ENCODE measurements at places on chromosomes 2 and 18. TPM values are rescaled to one million over a fixed set of nuclear protein-coding genes. Genes with fewer than 3 reads are reported as not detected.

DNA sequence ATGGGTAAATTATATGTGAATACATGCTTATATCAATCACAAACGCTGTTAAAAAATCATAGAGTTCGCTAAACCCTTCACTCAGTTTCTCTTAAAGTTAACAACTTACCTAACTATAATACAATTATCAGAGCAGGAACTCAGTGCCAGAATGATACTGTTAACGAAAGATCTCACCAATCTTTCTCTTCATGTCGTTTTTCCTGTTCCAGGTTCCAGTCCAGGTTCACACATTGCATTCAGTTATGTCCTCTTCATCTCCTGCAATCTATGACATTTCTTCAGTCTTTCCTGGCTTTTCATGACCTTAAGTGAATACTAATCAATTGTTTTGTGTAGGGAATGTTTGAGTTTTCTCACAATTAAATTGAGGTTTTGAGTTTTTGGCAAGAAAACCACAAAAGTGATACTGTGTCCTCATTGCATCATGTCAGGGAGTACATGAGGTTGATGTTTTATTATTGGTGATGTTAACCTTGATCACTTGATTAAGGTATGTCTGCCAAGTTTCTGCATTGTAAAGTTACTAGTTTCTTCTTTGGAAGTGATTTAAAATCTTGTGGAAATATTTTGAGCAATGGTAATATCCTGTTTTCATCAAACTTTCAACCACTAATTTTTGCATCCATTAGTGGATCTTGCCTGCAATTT, 131.9 kb downstream of the ESCO1 start:
- no peak overlapping the region for H3K27ac ChIP-seq
- H3K4me1 ChIP-seq: no peaks in the 10 kb centered on the region
- no peak overlapping the region for H3K4me3 ChIP-seq
- H3K27me3 ChIP-seq: peaks cover 30% of the 10 kb centered on the region

DNA sequence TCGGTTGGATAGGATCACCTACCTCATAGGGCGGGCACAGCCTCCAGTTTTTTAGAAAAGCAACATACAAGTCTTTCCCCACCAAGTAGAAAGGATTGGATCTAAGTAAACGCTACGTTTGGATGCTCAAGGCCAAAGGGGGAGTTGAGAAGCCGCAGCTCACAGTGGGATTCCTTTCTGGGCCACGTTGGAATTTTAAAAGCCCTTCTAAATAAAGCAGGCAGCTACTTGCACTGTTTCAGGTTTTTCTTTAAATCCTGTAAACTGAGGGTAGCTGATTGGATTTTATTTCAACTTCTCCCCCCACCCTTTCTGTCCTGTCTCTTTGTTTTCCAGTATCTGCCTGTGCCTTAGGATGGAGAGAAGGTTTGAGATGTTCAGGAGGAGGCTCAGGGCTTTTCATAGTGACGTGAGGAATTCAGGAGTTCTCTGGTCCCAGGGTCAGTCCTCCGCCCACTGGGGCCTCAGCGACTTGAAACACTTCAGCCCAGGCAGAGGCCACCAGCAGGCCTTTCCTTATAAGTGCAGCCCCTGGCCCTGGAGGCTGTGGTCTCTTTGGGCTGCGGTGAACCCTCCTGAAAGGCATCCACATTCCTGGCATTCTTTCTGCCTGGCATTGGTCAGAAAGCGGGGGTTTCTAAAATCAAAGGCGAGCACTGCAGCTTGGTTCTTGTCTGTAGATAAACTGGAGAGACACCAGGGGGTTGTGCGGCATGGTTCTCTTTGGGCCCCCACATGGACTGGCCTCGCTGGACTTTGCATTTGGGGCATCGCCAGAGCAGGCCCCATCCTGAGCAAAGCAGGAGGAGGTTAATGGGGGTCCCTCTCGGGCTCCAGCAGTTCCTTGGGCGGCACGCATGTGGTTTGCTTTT, 44.5 kb downstream of the SH3BP4 start:
- H3K4me3 ChIP-seq: no peak overlapping the region
- no peak overlapping the region for H3K27ac ChIP-seq
- no peaks in the 10 kb centered on the region for H3K36me3 ChIP-seq
- no peak for DNase-seq
- no peaks in the 10 kb centered on the region for H3K4me1 ChIP-seq

DNA sequence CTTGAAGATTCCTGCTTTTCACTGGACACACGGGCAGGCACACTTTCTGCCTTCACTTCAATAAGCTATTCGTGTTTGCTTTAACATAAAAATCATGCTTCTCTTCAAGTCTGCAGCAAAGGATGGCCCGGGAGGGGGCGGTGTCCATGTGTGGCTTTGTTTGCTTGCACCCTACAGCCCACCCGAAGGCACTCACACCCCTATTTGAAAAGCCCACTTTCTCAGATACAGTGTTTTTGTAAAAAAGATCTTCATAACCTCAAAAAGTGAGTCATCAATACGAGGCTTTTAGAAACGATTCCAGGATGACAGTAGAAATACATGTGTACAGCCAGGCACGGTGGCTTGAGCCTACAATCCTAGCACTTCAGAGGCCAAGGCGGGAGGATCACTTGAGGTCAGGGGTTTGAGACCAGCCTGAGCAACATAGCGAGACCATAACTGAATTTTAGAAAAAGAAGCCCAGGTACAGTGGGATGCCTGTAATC, 36.5 kb upstream of the HPCAL1 start:
- no peaks in the 10 kb centered on the region for H3K36me3 ChIP-seq
- H3K27ac ChIP-seq: no peak overlapping the region
- no peak for DNase-seq
- peaks cover 5% of the 10 kb centered on the region for H3K4me1 ChIP-seq

DNA sequence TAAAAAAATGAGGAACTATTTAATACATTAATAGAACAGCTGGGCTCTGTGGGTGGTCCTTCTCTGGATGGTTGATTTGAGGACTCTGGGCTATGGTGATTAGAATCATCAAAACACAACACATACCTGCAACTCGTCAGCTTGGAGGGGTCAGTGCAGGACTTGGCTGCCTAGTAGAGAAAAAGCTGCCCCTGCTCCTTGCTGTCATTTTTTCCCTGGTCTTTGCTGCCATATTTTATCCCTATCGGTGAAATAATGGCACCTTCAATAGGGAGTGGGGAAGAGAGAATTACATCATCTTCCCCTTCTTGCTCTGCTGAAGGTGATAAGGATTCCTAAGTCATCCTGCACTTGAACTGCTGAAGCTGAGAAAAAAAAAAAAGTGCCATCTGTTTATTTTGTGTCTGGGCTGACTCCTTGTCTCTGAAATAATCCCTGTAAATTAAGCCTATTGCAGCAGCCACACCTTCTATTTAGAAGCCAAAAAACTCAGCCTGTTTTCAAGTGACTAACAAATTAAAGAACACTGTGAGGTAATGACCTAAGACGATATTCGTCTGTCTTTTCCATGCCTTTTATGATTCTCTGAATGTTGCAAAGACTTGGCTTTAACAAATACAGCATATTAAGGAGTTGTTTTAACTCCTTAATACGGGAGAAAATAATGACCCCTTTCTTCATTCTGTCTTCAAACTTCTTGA, 89.3 kb downstream of the ACVR1 start:
- H3K27ac ChIP-seq: no peak overlapping the region
- no peaks in the 10 kb centered on the region for H3K27me3 ChIP-seq
- DNase-seq: no peak
- no peak overlapping the region for H3K4me3 ChIP-seq
- peaks cover 9% of the 10 kb centered on the region for H3K36me3 ChIP-seq

- no peaks in the 10 kb centered on the region for H3K36me3 ChIP-seq
- no peaks in the 10 kb centered on the region for H3K4me1 ChIP-seq
- no peak for DNase-seq
- H3K27me3 ChIP-seq: no peaks in the 10 kb centered on the region
- H3K4me3 ChIP-seq: no peak overlapping the region
These were observed 158.1 kb downstream of the MTCL1 start for GRCh38 chr18:8863427-8863826.

DNA sequence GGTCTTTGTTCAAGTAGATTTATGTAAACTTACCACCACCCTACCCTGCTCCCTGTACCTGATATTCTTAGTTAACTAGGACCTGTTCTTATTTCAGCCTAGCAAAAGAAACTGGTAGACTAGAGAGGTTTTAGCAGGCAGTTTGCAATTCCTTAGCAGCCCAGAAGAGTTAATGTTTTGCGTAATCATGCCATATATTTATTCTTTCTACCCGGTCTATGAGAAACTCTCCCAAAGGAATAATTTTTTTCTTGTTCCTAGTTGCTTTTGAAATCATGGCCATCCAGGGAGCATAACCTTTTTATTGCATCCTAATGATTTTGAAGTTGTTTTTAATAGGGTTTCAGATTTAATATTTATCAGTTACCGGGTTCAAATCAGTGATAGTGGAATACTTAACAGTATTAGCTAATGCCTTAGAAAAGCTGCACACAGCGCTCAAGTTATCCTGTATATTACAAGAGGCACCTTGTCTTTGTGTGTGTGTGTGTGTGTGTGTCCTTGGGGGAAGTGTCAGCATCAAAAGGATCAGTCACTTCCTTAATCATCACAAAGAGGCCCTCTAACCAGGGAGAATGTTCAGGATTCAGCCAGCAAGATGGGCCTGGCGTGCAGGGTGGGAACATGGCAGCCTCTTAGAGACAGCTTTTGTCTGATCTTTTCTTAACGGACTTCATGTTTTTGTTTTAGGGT, 52.9 kb downstream of the CABLES1 start:
- H3K4me1 ChIP-seq: peaks cover 11% of the 10 kb centered on the region
- no peaks in the 10 kb centered on the region for H3K27me3 ChIP-seq
- no peak overlapping the region for H3K4me3 ChIP-seq
- no peaks in the 10 kb centered on the region for H3K36me3 ChIP-seq
- no peak overlapping the region for H3K27ac ChIP-seq

Gene C2orf80
- not detected for total RNA-seq

Gene TXNDC2
- total RNA-seq: 0.30 TPM

Gene HIBCH
- total RNA-seq: 16.2 TPM

Gene RAB6C
- not detected for total RNA-seq

Gene PLGLB1
- 3.2 TPM for total RNA-seq
